ENCODE measurements at places on chromosomes 16 and 17.

DNA sequence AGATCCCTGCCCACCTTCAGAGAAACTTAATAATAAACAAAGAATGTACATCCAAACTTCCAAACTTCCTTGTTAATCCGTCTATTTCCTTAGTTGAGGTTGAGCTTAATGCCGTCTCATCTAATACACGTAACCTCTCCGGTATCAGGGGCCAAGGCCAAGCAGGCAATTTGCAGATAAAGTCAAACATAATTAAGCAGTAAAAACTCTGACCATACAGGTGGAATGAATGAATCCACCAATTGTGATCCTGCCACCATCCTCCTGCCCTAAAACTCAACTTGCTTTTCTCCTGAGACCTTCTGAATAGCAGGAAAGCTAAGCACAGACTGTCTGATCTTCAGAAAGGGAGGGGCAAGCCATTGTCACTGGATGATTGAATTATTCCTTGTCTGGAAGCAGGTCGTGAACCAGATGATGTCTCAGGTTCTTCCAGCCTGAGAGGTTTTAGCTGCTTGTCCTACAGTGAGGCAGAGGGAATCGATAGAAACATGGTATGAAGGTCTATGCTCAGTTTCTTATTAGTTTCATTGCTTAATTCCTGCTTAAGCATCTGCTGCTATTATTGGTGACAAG, 1111.8 kb upstream of the EEF2KMT start:
- DNase-seq = no peak

DNA sequence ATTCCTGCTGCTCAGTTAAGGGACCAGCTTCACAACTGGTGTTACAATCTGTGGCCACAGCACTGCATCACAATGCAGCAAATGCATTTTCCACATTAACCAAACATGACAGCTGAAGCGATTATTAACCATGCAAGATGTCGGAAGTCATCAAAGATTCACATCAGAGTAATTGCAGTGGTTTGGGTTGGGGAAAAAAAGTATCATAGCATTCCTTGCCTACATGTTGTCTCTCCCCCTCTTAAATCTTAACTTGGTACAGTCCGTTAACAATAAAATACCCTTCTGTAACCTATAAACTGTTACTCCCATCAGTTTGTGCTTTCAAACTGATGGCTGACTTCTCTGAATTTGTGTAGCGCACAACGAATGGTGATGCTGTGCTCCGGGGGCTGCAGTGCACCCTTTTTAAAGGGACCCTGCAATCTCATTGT, 51.6 kb downstream of the NUP93 start:
- no peak for DNase-seq

- DNase-seq = no peak
Observed at GRCh38 chr17:40529991-40530390, 28.6 kb upstream of the TNS4 start.

- DNase-seq = no peak
Observed at GRCh38 chr17:54882950-54883349, 17.7 kb upstream of the TOM1L1 start.

GRCh38 chr17:31845291-31845690, 13.8 kb downstream of the COPRS start:
- DNase-seq = no peak

Data from GM12864 (cell line).